Stimulated activated CD4-positive, alpha-beta T cell treated with anti-CD3 and anti-CD28 coated beads, Interleukin-2, amount 100 ng/mL, for 24 hours (primary cell): ENCODE measurements at places on chromosomes 2 and 18.

DNA sequence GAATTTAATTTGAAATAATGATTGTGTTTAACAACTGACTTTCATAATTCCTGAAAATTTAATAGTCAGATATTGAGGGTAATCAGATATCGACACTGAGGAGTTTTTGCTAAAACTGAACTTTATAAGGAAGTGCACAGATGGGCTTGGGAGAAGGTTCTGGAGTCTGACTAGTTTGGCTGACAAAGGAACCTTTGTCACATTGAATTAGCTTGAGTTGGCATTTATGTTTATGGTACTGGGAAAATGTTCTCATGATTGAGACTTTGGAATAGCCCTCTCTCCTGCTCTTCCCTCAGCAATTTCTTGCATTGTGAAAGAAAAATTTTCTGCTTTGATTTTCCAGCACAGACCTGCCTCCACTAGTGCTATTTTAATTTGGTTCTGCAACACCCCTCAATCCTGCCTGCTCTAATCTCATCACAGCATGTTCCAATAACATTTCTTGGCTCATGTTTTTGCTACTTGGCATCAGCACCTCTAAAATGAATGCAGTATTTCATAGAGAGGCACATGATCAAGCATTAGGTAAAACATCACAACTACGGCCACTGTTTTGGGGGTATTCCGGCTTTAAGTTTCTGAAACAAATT lies 133.9 kb upstream of the FSHR start:
- no peak for DNase-seq

DNA sequence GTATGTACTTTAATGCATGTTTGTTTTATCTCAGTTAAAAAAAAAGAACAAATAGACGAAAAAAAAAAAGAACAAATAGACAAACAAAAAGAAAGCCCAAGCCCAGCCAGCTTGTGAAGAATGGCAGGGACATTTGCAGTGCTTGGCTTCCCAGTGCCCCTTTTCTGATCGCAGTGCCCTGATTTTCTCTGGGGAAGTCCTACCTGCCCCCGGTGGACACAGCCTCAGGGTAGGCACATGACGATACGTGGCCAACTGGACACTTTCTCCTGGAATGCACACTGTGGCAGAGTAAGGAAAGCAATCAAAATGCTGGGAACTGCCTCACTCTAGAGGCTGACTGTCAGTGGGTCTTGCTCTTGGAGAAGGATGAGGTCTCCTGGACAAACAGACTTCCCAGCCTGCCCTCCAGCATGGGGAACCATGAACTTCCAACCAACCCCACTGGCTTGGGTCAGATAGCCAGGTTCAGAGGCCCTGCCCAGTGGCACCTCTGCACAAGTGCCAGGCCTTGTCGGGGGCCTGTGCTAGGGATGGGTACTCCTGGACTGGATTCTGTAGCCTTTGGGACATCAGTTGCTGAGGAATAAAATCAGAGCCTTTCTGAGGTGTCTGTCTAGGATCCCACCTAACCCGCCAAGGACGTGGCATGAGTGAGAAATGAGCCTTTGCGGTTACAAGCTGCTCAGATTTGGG lies 76.7 kb downstream of the INHBB start:
- DNase-seq: no peak

GRCh38 chr2:55511508-55512124 lies 7.9 kb upstream of the CFAP36 start:
- DNase-seq: no peak

DNA sequence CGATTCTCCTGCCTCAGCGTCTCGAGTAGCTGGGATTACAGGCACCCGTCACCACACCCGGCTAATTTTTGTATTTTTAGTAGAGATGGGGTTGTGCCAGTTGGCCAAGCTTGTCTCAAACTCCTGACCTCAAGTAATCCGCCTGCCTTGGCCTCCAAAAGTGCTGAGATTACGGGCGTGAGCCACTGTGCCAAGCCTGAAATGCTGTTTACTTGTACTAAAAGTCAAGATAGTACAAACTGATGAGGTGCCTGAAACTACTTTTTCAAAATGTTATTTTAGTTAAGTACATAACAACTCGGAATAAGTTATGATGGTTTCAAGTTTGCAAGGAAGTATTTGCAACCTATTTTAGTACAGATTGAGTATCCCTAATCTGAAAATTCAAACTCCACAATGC lies 85.7 kb downstream of the CEP192 start:
- DNase-seq: no peak
